ENCODE measurements at places on chromosomes 7 and 10.
A peak's percentile ranks its signal among the peaks of the same experiment; 100 is the strongest.

DNA sequence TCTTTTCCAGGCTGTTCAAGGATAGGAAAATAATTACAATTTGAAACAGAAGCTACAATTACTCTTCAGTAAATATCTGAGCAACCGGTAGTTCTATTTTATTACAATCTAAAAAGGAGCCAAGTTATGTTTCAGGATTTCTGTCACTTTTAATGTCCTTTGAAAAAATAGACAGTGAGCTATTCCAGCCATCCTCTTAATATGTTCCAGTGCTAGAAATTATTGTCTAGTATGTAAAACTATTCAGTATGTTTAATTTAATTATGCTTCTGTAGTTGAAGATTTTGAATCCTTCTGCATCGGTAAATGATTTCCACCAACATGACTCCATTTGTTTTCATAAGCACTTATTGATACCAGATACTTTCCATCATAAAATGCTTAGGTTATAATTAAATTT, 129.6 kb upstream of the SEMA3D start:
- no peak for DNase-seq

DNA sequence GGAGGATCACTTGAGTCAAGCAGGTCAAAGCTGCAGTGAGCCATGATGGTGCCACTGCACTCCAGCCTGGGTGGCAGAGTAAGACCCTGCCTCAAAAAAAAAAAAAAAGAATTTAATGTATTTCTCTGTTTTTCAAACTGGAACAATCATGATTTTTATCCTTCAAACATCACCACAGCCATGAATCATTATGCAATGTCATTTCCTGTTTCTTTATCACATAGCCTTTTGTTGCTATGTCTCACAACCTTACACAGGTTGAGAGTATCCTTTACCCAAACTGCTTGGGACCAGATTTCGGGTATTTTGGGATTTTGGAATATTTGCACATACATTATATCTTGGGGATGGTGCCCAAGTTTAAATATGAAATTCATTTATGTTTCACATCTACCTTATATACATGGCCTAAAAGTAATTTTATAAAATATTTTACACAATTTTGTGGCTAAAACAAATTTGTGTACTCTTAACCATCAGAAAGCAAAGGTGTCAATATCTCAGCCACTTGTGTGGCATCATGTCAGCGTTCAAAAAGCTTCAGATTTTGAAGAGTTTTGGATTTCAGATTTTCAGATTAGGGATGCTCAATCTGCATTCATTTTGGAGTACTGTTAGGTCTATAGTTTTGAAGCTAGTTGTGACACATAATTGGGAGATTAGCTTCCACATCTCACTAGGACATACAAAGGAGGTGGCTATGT, 8.2 kb downstream of the NT5C3A start:
- DNase-seq: no peak

GRCh38 chr7:84455788-84456187, 261.2 kb upstream of the SEMA3A start:
- DNase-seq: no peak

DNA sequence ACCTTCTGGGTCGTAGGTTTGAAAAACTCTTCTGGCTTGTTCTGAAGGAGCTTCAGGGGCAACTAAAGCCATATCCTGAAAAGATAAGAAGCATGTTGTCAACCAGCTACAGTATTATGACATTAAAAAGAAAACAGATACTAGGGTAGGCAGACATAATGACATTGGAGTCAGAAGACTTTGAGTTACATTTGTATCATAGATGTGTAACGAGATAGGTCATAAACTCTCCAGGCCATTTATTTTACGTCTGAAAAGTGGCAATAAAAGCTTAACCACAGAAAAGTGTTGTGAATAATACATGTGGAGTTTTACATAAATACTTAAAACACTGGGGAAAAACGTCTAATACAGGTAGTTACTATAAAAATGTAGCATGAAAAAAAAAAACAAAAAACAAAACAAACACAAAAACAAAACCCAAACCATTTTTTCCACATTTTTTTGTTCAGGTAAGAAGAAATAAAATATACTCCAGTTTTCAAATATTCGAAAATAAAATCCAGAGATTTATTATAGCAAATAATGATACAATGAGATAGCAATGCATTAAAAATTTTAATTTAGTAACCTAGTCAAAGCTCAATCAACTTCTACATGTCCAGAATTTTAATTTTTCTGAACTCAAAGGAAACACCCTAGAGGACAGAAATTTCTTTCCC, 64.1 kb downstream of the MINDY3 start:
- no peak for DNase-seq

- DNase-seq: no peak
Measured at GRCh38 chr7:144812379-144813283, 23.2 kb downstream of the TPK1 start.

DNA sequence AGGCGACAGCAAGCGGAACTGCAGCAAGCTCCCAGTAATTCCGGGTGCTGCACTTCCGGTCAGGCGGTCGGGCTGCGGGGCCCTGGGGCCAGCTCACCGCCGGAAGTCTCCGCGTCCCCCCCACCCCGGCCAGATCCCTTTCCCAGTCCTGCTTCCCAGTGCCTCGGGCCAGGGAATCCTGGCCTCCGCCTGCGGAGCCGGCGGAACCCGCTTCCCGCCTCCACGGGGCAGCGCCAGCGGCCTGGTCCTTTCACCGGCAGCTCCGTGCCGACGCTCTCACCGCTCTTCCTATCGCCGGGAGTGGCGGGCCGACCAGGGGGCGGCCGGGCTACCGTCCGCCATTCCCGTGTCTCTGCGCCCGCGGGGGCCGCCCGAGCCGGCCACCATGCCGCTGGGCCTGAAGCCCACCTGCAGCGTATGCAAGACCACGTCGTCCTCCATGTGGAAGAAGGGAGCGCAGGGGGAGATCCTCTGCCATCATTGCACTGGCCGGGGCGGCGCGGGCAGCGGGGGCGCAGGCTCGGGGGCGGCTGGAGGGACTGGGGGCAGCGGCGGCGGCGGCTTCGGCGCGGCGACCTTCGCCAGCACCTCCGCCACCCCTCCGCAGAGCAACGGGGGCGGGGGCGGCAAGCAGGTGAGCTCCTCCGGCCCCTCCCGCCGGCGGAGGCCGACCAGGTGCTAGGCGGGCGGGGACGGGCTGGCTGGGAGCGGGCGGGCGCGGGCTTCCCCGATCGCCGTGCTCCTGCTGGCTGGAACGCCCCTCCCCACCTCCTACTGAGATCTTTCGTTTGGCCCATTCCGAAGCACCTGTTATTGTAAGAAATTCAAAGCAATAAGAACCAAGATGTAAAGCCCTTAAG, at the start of gene GATAD1:
Gene GATAD1 (plus strand): TSS at position 138 of the 860 bp plus-strand sequence. CDS start 248 bp downstream, at position 386.
- DNase-seq: peak; percentile 72

DNA sequence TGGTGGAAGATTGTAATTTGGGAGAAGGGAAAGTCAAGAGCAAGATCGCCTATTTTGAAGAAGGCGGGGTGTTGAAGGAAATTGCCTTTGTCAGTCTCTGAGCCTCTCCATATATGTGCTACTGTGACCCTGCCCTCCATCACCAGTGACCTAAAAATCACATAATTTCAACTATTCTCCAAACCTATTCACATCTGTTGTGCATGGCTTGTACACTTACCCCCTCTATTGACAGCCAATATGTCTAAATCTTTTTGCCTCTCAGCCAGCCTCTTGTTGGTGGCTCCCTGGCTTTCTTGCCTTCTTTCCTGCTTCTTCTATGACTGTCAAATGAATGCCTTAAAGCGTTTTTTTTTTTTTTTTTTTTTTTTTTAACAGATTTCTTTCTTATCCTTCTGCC, 295.6 kb downstream of the AUTS2 start:
- DNase-seq: no peak

GRCh38 chr10:588246-589165, 101.0 kb downstream of the DIP2C start:
- no peak for DNase-seq

DNA sequence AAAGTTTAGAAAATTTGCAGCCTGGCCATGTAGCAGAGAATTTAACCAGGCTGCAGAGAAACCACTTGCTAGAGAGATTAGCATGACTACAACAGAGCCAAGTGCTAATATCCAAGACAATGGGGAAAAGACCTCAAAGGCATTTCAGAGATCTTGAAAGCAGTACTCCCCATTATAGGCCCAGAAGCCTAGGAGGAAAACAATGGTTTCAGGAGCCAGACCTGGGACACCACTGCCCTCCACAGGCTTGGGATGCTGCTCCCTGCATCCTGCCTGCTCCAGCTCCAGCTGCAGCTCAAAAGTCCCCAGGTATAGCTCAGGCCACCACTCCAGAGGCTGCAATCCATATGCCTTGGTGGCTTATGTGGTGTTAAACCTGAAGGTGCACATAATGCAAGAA, 101.5 kb upstream of the TMEM72 start:
- no peak for DNase-seq

DNA sequence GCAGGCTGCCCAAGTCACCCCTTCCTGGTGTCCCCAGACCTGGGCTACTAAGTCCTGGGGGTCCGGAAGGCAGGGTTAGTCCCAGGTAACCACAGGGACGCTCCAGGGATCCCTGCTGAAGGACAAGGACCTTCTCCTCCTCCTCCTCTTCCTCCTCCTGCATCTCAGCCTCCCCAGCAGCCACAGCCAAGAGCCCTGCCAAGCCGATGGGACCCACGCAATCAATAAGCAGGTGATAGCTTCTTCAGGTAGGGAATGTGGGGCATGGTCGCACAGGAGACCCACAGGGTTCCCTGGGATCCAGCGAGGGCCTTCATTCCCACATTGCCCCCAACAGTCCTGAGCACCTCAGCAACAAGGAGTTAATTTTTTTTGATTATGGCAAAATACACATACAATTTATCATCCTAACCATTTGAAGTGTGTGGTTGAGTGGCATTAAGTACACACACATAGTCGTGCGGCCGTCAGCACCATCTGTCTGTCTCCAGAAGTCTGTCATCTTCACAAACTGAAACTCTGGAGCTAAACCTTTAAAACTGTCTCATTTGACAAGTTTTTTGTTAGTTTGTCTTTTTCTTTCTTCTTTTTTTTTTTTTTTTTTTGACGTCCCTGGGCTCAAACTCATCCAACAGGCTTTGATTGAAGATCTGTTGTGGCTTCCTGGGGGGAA, 12.1 kb downstream of the CRYGN start:
- no peak for DNase-seq

- no peak for DNase-seq
Measured at GRCh38 chr7:55244006-55244745, 121.0 kb upstream of the LANCL2 start.

DNA sequence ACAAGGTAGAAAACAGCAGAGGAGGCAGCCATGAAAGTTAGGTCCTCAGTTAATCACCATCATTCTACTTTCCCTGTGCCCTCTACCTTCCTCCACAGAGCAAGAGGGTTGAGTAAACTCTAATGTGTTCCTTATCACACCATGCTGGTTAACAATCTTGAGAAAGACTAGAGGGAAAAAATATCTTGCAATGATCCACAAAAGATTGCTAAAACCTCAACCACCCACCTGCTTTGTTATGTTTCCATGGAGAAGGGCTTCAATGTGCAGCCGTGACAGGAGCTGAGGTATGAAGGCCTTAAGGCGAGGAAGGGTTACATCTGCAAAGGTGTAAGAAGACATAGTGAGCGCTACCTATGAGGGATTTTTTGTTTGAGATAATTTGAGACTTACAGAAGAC, 103.9 kb downstream of the IDE start:
- DNase-seq: no peak

GRCh38 chr7:116293139-116293538, 82.8 kb downstream of the TES start:
- no peak for DNase-seq
